ENCODE measurements at places on chromosomes 4 and X. TPM values are rescaled to one million over a fixed set of nuclear protein-coding genes. Genes with fewer than 3 reads are reported as not detected.

GRCh38 chrX:41604766-41605543 lies 83.8 kb upstream of the GPR34 start:
- no peak for DNase-seq

DNA sequence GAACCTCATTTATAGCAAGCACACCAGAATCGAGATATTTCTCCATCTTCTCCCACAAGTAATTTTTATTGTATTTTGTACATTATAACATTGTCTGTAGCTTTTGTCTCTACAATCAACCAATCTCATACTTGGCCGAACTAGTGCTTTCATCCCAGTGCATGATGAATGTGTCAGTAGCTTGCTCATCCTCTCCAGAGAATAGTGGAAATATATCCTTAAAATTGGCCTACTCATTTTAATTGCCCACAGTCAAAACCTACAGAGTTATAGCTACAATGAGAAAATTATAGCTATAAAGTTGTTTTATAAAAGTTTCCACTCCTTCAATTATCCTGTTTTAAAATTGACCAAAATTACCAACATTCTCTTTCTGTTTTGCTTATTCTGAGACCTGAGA lies 103.8 kb downstream of the MAPK10 start:
- DNase-seq: no peak

DNA sequence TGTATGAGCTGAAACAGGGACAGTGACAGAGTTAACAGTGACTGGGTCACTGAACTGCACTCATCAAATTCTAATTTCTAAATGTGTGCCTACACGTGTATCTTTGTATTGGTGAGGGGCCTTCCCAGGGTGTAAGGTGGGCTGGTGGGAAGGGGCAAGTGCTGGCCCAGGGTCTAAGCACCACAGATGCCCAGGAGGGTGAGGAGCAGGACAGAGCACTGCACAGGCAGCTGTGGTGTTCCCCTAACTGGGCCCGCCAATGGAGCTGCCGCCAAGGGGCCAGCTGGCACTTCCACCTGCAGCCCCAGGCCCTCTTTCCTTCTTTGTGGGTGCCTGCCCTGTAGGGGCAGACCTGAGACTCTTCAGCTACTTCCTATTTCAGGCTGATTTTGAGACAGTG lies 349.9 kb downstream of the ARHGAP10 start:
- DNase-seq: no peak

DNA sequence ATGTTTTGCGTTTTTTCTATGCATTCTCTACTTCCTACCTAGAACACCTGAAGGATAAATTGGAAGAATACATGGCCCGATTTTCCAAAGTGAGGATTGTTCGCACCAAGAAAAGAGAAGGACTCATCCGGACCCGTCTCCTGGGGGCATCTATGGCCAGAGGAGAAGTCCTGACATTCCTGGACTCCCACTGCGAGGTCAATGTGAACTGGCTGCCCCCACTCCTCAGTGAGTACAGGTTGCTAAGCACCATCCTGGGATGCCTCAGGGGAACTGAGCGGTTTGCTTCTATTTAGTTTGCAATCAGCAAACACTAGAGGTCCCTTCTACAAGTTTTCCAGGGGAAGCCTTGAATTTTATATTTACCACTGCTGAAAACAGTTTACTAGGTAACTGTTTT lies 359.3 kb upstream of the GALNT7 start:
- no peak for DNase-seq

- DNase-seq: peak; percentile 94
Observed at GRCh38 chr4:165378745-165379677, at the start of gene CPE. CPE (plus strand) TSS chr4:165379008; CDS start chr4:165379222, 214 bp downstream.

DNA sequence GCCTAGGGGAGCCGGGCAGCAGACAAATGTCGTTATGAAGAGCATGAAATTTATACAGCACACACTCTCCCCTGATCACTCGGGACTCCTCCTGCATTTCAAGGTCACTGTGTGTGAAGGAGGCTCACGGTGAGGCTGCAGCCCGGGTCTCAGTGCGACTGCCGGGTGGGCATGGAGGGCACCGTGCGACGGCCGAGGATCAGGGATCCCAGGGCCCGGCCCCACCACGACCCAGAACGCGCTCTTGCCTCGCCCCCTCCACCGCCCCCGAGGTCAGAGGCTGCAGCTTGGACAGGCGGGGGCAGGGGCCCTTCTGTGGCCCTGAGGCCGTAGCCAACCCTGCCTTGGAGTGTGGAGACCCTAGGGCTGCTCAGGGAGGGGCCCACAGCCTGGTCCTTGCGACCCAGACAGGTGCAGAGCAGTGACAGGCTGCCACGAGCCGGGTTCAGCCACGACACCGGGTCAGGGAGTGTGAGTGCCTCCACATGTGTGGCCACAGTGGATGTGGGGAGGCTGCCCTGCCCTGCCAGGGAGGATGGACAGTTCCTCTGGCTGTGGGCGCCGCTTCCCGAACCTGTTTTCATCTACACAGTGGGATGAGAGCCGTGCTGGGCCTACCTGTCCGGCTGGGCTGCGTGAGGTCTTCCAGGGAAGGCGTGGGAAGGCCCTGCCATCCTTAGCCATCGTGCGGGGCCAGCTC lies 89.3 kb upstream of the NKX1-1 start:
- DNase-seq: no peak

- DNase-seq: no peak
Observed at GRCh38 chrX:137432609-137433008, 133.3 kb upstream of the ZIC3 start.

The CSTF2 gene
- 8.2 TPM for total RNA-seq

The TIGD4 gene
- total RNA-seq: not detected
